ENCODE measurements at places on chromosomes 6 and 20. TPM values are rescaled to one million over a fixed set of nuclear protein-coding genes. Genes with fewer than 3 reads are reported as not detected.

GRCh38 chr6:87277123-87277522 is 45.3 kb upstream of the SMIM8 start:
- no peak for DNase-seq

- no peak for DNase-seq
Observed at GRCh38 chr6:138406443-138406842, 2.4 kb downstream of the HEBP2 start.

ZC2HC1B gene
- total RNA-seq, result not detected

ID4 gene
- total RNA-seq, result 14.5 TPM

COL20A1 gene
- not detected for total RNA-seq

ULBP1 gene
- total RNA-seq, result 1.3 TPM

FRS3 gene
- 2.4 TPM for total RNA-seq

PLAGL1 gene
- total RNA-seq, result 14.6 TPM

Data from pancreas (tissue), 10 donors.